ENCODE measurements at places on chromosomes 5 and 9.

DNA sequence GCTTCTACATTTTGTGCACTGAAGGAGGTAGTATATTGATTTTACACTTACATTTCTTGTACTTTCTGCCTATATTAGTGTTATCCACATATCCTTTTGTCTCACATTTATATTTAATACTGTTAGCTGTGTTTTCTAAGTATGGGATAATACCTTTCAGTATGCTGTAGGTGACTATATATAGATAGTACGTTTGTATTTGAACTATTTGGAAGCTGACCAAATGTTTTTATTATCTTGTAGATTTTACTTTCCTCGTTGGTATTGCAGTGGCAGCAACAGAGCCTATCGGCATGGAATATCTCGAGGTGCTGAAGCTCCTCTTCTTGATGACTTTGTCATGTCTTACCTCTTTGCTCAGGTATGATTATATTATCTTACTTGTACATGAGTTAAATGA, 59.1 kb downstream of the JAK2 start:
- DNase-seq = no peak

DNA sequence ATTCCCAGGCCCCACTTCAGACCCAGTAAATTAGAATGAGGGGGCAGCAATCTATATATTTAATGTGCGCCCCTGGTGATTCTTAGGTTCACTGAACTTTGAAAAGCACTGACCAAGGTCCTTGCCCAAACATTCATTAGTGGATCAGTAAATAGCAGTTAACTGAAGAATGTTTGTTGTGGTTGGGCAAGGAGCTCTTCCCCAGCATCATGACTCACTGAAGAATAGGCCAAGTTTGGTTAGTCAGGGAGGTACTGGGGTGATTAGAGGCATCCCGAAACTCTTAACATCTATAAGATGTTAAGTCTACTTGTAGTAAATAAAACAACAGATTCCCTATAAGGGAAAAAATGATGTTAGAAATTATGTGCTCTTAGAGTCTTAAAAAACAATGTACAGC, 833 bp upstream of the MROH2B start:
- no peak for DNase-seq

- no peak for DNase-seq
Measured at GRCh38 chr9:114737118-114737517, 55.1 kb upstream of the TEX48 start.

GRCh38 chr5:172641359-172642050, 442 bp downstream of the NEURL1B start:
- no peak for DNase-seq
